DMS 273 treated with DMSO at 0.1 percent for 48 hours (cell line): ENCODE measurements at places on chromosomes 3 and 15.

GRCh38 chr3:151686257-151686656, 47.5 kb upstream of the AADACL2 start:
- DNase-seq, result no peak

DNA sequence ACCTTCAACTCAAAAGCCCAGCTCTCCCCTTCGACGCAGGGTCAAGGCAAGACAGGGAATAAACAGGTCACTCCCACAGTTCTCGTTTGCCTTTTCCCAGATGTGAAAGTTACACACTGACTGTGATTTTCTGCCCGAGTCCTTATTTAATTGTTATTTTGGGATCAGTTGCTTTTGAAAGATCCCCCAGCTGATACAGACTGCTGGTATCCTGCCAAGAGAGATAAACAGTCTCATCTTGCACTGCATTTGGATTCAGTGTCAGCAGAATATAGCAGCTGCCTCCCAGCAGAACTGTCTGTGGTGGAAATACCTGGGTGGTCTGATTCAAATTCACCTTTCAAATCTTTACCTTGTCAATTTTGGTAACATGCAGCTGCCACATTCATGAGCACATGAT, 56.0 kb upstream of the FAM3D start:
- DNase-seq, result no peak

DNA sequence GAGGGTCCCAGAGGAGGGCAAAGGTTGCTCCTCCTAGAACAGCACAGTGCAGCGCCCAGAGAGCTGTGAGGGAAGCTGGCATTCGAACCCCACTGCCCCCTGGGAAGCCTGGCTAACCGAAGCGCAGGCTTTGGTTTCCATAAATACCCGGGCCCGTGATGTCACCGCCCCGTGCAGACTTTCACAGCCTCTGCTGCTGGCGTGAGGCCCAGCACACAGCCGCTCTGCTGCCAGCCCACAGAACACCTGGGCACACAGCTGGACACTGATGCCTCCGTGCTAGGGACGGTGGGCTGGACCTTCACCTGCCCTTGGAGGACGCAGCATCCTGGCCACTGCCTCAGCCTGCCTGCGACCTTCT, 1.0 kb downstream of the IQSEC1 start:
- peak; percentile 31 for DNase-seq

- DNase-seq, result peak; percentile 81
Measured at GRCh38 chr3:127455541-127456450, 134.7 kb downstream of the TPRA1 start.

- DNase-seq, result no peak
Measured at GRCh38 chr3:48303021-48303420, 30.4 kb downstream of the SPINK8 start.

DNA sequence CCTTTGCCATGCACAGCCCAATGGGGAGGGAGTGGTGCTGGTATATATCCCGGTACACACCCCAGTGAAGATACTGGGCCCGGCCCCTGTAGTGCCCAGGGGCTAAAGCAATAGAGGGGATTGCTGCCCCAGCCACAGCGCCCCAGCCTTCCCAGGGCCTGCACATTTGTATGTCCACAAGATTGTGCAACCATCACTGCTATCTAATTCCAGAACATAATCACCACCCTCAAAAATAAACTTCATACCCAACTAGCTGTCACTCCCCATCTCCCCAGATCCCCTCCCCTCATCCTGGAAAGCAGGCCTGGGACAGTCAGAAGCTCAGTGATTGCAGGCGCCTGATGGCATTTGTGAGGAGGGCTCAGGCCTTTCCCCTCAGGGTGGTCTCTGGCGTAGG, 13.5 kb downstream of the GNAI2 start:
- DNase-seq, result no peak

- DNase-seq, result no peak
Measured at GRCh38 chr3:110126065-110126464, 788.7 kb upstream of the DPPA4 start.

GRCh38 chr3:15290736-15291135, 41.6 kb downstream of the SH3BP5 start:
- no peak for DNase-seq

DNA sequence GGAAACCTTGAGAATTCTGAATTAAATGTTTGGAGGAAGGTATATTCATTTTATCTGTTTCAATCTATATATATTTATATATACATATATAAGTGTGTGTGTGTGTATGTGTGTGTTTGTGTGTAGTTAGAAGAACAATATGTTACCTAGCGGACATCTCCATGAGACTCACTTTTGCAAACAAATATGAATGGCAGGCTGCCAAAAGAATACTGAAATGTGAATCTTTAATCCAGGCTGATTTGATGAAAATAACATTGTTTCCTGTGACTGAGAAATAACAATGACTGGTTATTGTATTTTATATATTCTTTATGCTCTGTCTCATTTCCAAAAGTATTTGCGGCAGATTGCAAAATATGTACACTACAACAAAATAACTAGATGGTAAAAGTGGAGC, 255.5 kb upstream of the TGFBR2 start:
- DNase-seq, result no peak

DNA sequence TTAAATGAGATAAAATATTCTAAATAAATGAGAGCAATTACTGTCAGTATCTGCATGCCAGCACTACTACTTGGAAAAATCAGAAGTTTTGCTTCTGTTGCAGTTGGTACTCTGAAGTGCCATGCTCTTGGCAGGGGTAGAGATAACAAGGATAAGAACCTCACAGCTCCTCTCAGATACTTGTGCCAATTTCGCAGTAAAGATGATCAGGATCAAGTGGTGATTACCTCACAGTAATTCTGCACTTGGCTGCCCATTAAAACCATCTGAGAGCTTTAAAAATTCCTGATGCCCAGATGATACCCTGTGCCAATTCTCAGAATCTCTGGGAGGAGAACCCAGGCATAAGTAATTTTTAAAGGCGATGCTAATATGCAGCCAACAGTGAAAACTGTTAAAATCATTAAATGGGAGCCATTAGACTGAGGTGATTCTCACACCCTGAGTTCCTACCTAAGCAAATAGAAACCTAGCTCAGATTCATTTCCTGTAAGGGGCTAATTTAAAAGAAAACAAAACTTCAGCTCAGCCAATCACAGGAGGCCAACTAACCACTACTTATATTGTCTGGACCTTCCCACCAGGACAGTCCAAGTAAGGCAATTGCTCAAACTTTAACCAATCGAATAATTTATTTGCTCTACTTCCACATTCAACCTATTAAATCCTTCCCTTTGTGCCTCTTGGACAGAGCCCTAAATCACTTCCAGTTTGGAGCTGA, 171.2 kb downstream of the KCNMB2 start:
- DNase-seq, result peak; percentile 89

GRCh38 chr15:65396283-65396964, 18.6 kb upstream of the IGDCC3 start:
- DNase-seq, result no peak

DNA sequence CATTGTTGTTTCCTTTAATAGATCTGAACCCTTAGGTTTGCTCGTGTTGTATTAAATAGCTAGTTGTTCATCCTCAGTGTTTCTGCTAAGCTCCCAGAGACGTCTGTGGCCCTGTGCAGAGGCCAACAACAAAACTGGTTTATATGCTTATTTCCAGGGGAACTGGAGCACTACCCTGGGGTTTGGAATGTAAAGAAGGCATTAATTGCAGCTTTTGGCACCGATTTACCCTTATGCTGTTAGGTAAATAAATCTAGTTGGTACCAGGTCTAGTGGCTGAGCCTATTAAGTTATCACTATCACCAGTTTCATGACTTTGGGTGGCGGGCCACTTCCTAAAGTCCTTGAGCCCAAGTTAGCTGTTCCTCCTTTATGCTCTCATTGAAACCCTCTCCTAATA, 12.0 kb downstream of the VPS8 start:
- DNase-seq, result no peak

- DNase-seq, result no peak
Measured at GRCh38 chr15:48596415-48596814, 49.1 kb downstream of the FBN1 start.

- no peak for DNase-seq
Measured at GRCh38 chr3:125418306-125418705, 43.2 kb upstream of the ZNF148 start.

- DNase-seq, result no peak
Measured at GRCh38 chr3:47533481-47533880, 20.0 kb upstream of the ELP6 start.

GRCh38 chr3:43792904-43793303, 102.2 kb downstream of the ABHD5 start:
- no peak for DNase-seq

- DNase-seq, result no peak
Measured at GRCh38 chr3:45537616-45537969, 57.0 kb upstream of the LIMD1 start.

GRCh38 chr3:150379469-150379868, 28.6 kb upstream of the TSC22D2 start:
- DNase-seq, result no peak

DNA sequence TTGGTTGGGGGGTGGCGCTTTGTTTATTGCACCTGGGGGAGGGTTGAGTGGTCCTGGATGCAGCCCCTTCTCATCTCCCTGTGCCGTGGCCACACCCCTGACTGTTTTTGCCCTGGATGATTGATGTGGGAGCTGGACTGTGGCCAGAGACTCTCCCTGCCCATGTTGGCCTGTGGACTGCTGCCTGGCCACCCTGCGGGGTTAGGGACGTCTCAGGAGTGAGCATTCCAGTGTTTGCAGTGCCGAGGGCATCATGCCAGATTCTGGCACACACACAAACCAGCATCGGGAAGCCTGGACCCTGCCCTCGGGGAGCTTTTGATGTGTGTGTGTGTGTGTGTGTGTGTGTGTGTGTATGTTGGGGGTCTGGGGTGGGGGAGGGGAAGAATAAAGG, 15.8 kb downstream of the APBA2 start:
- DNase-seq, result no peak

DNA sequence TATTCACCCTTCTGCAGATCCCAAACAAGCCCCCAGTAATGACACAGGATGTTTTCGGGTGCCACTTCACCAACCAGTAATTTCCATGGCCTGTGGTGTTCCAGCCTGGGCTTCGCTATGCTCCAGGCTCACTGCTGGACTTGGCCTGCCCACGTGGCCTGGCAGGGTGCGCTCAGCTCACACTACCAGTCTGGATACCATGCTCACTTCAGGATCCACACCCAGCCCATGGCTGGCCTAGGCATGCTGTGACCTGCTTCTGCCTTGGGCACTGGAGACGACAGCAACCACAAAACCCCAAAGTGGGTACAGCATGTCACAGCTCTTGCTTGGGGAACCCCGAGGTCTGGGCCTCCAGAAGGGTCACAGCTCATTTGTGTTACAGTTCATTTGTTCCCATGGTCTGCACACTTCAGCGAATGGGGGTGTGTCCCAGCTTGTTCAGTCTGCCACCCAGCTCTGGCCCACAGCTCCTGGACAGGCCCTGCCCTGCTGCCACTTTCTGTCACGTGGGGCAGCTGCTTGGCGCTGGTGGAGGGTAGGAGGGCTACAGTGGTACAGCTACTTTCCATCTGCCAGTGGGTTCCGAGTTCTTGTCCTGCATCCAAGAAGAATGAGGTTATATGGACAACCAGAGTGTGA, 650.8 kb downstream of the MCTP2 start:
- DNase-seq, result no peak

- DNase-seq, result no peak
Measured at GRCh38 chr3:154734468-154734867, 304.5 kb upstream of the GPR149 start.

GRCh38 chr3:116863822-116864589, 154.4 kb downstream of the TUSC7 start:
- no peak for DNase-seq

GRCh38 chr3:51361746-51362145, 23.3 kb upstream of the MANF start:
- no peak for DNase-seq

DNA sequence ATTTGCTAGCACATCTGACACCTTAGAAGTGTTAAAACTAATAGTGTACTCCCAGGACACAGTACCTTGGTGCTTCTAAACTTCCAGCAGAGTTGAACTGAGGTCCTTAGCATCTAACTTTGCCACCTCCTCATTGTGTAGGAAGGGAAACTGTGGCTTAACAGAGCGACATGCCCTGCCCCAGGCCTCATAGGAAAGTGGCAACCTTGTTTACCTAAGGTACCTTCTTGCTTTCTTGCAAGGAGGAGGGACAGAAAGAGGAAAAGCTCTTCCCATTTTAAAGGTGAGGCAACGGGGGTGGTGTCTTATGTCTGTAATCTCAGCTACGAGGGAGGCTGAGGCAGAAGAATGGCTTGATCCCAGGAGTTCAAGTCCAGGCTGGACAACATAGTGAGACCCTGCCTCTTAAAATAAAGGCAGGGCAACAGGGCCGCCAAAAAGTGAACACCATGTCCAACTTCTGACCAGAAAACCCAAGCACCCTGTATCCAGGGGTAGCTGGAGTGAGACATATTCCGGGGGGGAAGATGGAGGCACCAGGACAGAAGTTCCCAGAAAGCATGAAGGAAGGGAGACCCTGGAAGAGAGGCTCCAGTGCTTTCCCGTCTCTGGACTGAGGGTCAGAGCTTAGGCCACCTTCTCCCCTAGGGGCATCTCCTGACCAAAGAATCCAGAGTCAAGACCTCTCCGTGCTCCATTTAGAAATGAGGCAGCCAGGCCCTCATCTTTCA, 540 bp upstream of the KLHL40 start:
- DNase-seq, result no peak

- no peak for DNase-seq
Measured at GRCh38 chr3:19013879-19014278, 134.4 kb upstream of the KCNH8 start.

DNA sequence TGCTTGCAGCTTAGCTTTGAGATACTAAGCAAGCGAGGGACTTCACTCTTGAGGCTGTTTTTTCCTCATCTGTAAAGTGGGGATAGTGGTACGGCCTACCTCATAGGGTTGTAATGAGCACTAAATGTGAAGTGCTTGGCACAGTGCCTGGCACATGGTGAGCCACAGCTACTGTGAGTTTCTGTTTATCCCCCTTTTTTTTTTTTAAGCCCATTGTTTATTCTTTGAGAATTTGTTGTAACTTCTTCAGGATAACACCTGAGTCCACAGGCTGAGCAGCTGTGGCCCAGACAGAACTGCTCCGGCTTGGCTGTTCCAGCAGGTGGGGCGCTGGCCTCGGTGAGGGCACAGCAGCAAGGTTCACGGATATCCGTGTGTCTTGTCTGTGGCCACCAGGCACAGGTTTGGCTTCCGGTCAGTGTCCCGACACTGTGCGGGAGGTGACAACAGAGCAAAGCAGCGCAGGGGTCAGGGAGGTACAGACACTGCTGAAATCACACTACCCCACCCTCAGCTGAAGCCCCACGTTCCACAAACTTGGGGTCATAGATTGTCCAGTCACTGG, 7.3 kb upstream of the ISG20 start:
- no peak for DNase-seq

DNA sequence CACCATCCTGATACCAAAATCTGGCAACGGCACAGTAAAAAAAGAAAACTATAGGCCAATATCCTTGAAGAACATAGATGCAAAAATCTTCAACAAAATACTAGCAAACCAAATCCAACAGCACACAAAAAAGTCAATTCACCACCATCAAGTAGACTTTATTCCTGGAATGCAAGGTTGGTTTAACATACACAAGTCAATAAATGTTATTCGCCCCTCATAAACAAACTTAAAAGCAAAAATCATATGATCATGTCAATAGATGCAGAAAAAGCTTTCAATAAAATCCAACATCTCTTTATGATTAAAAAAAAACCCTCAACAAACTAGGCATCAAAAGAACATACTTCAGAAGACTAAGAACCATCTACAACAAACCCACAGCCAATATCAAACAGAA, 252.9 kb downstream of the UACA start:
- no peak for DNase-seq

- no peak for DNase-seq
Measured at GRCh38 chr3:100966049-100966491, 27.2 kb downstream of the ABI3BP start.

GRCh38 chr3:171700653-171701052, 109.6 kb downstream of the PLD1 start:
- DNase-seq, result no peak
